Activated naive CD4-positive, alpha-beta T cell treated with anti-CD3 and anti-CD28 coated beads, Interleukin-2, amount 10 ng/mL, durations not matched to agents 7 days and 5 days (primary cell): ENCODE measurements at places on chromosomes 12 and 14.
A peak's percentile ranks its signal among the peaks of the same experiment; 100 is the strongest.

- DNase-seq: no peak
These were observed 1.3 kb downstream of the STRAP start for GRCh38 chr12:15883536-15883935.

GRCh38 chr12:76444408-76444984 is 96.3 kb upstream of the BBS10 start:
- DNase-seq: no peak

DNA sequence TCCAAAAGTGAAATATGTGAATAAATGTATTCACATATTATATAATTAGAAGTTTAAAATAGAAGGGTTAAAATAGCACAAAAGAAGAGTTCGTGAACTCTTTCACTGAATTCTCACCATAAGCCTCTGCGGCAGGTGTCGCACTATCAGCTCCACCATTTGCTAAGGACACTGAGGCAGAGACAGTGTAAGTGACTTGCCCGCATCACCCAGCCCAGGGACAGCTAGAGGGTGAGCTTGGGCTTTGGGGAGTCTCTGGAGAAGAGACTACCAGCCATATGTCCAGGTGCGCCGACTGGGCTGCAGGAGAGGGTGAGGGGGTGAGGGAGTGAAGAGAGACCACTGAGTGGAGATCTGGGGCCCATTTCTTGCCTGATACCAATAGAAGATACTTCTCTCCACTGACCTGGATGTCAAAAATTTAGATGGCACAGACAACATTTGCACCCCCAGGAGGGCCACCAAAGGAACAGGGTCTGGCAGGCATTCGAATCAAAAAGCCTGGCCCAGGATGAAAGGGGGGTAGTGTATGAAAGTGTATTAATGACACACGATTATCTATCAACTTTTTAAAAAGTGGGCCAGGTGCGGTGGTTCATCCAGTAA is 28.5 kb downstream of the FAIM2 start:
- no peak for DNase-seq

DNA sequence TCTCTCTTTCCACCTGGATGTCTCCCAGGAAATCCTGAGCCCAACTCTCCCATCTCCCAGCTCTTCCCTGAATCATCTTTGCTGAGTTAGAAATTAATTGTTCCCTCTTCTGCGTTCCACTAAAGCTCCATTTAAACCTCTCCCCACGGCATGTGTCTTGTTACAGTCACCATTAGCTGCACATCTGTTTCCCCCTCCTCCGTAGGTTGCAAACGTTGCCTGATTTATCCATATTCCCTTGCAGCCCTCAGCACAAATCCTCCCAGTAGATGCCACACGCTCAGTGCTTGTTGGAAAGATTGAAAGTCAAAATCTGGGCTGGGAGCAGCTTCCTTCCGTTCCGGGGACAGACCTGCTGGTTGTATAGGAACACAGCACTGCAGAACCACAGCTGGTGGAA is 90.4 kb downstream of the SLC24A4 start:
- DNase-seq: no peak

GRCh38 chr12:92244036-92244435 is 98.4 kb upstream of the BTG1 start:
- DNase-seq: no peak

- no peak for DNase-seq
These were observed 55.4 kb upstream of the RNU6-8 start for GRCh38 chr14:32258336-32258993.

DNA sequence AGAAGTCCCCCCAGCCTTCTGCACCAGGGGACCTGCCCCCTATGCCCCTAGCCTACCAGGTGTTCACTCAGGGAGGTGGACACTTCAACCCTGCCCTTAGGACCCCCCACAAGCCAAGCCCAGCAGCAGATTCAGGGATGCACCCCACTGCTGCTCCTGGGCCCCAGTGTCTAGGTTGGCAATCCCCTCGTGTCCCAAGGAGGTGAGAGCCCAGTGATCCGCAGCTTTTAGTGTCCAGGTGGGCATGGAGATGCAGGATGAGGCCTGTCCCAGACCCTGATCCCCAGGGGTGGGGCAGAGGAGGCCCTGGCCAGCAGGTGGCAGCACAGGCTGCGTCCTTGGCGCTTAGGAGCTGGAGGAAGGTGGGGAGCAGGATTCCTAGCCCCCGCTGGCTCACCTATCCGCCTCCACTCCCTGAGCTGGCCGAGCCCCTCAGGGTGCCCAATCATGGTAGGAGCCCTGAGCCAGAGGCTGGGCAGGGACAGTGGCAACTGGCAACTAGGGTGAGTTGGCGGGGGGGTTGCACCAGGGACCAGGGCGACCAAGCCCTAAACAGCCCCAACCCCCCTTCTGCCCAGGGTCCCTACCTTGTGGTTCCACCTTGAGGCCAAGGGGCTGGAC is 4.1 kb downstream of the CKB start:
- peak; percentile 73 for DNase-seq

DNA sequence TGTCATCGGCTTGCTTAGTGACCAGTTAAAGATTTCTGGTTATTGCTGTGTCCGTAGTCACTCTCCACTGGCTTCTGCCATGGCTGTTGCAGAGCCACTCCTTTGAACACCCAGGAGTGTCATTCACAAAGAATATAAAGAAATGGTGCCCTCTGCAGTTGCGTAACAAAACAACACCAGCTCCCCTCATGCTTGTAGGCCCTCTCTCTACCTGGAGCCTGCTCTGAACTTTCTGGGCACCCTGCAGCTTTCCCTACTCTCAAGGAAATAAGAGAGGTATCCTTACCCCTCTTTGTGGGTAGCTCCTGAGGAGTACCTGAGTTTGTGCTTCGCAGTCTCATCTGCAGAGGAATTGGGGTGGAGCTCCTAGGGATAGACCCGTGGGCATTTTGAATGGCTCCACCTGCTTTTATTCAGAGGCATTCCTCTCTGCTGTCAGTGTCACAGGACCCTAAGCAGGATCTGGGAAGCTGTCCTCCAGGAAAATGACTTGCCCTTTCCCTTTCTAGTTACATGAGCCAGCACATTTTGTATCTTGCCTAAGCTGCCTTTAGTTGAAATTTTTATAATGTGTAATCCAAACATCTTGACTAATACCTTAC is 97.2 kb upstream of the TMEM260 start:
- no peak for DNase-seq

DNA sequence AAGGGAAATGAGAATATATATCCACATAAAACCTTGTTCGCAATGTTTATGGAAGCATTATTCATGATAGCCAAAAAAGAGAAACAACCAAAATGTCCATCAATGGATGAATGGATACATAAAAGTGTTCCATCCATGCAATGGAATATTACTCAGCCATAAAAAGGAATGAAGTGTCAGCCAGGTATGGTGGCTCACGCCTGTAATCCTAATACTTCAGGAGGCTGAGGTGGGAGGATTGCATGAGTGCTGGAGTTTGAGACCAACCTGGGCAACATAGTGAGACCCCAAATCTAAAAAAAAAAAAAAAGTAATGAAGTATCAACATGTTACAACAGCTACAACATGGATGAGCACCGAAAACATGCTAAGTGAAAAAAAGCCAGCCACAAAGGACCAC is 23.6 kb upstream of the C12orf76 start:
- DNase-seq: no peak

DNA sequence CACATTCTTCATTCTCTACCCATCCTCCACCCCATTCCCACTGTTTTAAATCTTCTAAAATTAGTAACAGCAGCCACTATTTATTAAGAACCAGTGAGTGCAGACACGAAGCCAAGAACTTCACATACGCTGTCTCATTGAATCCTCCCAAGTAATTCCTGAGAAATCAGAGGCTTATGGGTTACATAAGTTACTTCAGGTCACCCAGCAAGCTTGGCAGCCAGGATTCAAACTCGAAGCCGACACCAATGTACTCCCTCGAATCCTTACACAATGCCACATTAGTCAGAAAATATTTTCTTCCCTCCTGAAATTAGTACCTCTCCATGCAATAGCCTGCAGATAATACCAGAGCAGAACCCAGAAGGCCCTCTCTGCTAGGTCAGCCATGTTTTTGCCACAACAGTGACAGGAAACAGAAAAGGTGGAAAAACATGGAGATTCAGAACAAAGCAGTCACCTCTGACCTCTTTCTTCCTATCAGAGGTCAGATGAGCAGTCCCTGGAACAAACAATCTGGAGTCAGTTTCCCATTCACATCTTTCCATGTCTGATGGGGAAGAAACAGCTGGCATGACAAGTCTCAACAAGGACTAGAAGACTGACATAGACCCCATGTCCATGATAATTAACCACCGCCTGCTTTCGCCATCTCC is 16.4 kb downstream of the NID2 start:
- no peak for DNase-seq

DNA sequence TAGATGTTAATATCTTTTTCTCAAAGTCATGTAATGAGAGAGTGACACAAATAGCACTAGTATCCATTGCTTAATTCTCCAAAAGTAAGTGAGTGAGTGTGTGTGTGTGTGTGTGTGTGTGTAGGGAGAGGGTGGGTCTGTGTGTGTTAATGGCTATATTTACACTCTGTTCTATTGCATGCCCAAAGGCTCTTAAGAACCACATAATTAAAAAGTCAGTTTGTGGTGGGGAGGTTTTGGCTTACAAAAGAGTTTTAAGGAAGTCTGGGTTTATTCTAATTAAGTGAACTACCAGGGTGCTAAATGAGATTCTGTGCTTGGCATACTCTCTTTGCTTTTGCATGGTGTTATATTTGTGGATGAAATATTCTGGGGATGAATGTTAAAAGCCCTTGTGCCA is 1897.6 kb upstream of the FLRT2 start:
- DNase-seq: no peak

- no peak for DNase-seq
These were observed 33.6 kb upstream of the HIF1A start for GRCh38 chr14:61661471-61662400.

DNA sequence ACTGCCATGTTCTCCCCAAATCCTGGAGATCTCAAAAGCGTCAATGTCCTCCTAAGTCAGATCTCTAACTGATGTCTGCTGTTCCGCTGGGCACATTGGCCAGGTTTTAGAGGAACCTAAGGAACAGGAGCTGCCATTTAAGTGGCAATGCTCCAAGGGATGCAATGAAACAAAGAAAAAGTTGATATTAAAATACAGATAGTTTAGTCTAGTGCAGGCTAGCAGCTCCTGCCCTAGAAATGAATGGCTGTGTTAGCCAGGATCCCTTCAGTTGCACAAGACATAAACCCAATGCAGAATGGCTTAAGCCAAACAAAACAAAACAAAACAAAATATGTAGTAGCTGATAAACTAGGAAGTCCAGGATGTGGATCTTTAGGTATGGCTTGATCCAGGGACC is 144.1 kb downstream of the HMGA2 start:
- no peak for DNase-seq

DNA sequence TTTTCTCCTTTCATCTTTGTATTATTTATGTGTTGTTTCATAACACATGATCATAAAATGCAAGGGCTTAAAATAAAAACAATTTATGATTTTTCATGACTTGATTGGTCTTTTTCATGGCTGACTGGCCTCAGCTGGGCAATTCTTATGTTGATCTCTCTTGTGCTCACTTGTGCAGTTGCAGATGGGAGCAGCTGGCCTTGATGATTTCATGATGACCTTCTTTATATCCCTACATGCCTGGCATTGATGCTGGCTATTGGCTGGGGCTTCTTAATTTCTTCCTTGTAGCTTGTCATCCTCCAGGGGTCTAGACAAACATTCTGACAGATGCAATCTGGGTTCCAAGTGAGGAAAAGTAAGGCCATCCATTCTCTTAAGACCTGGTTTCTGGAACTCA is 1832.8 kb upstream of the FLRT2 start:
- DNase-seq: no peak

GRCh38 chr12:92398565-92399309 is 253.1 kb upstream of the BTG1 start:
- DNase-seq: peak; percentile 30

GRCh38 chr12:30874455-30875321 is 51.9 kb upstream of the TSPAN11 start:
- no peak for DNase-seq

GRCh38 chr12:113589437-113589836 is 117.8 kb upstream of the LHX5 start:
- DNase-seq: no peak

DNA sequence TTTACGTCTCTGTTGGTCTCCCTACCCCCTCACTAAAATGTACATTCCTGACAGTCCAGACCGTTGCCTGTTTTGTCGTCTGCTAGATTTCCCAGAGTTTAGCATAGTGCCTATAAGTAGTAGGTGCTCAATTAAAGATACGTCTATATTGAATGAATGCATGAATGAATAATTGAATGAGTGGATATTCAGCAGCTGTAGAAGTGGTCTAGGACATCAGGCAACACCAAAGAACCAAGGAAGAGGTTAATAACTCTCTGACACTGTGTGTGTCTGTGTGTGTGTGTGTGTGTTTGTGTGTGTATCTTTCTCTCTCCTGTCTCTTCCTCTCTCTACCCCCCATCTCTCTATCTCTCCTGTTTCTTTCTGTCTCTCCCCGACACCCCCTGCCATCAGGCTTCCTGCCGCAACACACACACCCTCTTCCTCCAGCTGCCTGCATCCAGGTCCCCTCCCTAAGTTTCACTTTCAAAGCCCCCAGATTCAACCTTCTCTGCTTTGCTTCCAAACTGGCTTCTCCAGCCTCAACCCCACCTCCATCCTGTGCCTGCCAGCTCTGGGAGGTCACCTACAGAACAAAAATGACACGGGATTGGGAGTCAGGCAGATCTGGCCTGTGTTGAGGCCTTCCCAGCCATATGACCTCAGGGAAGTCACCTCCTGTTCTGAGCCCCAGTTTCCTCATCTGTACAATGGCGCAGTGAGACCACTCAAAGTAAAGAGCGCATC is 119.9 kb upstream of the NCOR2 start:
- peak; percentile 46 for DNase-seq

DNA sequence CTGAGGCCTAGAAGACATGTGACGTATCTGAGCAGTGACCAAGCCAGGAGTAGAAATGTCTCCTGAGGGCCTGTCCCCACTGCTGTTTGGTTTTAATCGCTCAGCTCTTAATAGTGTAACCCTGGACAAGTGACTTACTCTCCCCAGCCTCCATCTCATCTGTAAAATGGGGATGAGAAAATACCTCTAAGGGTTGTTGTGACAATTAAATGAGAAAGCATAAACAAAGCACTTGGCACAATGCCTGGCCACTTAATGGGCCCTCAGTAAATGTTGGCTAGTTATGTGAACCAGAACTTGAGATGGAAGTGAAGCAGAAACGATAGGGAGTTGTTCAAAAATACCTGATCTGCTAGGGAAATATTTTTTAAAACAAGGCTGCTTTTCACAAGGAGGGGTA is 58.2 kb downstream of the HMGA2 start:
- DNase-seq: no peak

GRCh38 chr12:62947364-62947763 is 12.4 kb upstream of the PPM1H start:
- DNase-seq: no peak

- no peak for DNase-seq
These were observed 381.3 kb downstream of the TMTC2 start for GRCh38 chr12:83067981-83068380.
